NCI-H1436 treated with DMSO at 0.1 percent for 48 hours (cell line): ENCODE measurements at places on chromosomes 2 and 18.

DNA sequence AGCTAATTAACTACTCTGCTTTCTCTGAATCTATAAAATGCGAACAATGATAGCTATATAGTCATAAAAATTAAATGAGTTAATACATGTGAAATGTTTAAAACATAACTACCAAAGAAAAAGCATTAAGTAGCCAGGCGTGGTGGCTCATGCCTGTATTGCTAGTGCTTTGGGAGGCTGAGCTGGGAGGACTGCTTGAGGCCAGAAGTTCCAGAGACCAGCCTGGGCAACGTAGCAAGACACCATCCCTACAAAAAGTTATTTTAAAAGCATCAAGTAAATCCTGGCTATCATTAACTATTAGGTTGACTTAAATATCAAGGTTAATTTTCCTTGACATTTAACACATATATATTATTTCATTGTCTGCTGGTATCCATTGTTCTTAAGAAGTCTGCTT, 152.4 kb downstream of the NBAS start:
- no peak for DNase-seq

DNA sequence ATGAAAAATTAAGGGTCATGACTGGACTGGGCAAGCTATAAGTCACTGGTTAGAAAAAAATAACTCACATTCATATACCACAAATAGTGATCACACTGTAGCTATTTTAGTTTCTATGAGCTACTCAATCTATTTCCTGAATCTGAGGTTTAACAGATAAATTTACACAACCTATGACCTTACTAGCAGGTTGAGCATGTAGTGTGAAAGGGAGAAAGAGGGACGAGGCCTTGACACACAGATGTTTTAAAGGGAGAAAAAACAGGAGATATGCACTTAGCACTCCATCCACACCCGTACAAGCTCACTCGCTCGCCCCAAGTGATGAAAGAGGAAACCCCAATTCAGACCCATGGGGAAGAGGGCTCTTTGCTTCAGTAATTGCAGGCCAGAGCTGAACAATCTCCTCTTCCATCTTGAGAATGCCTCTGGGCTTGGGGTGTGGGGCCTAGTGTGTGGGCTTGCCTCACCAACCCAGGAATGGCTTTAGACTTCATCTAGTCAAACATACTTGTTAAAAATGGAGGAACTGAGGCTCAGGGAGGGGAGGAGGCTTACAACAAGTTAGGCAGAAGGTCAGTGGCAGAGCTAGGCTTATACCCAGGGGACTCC, 10.7 kb downstream of the CYRIA start:
- no peak for DNase-seq

- no peak for DNase-seq
Measured at GRCh38 chr2:126953483-126953882, 54.8 kb downstream of the TEX51 start.

- no peak for DNase-seq
Measured at GRCh38 chr2:9994462-9994861, 43.0 kb downstream of the GRHL1 start.

GRCh38 chr2:236545814-236546480, 23.7 kb upstream of the ACKR3 start:
- no peak for DNase-seq

GRCh38 chr2:144659731-144660275, 139.9 kb upstream of the ZEB2 start:
- DNase-seq = no peak

GRCh38 chr2:186603286-186603685, 13.4 kb downstream of the ITGAV start:
- DNase-seq = no peak

DNA sequence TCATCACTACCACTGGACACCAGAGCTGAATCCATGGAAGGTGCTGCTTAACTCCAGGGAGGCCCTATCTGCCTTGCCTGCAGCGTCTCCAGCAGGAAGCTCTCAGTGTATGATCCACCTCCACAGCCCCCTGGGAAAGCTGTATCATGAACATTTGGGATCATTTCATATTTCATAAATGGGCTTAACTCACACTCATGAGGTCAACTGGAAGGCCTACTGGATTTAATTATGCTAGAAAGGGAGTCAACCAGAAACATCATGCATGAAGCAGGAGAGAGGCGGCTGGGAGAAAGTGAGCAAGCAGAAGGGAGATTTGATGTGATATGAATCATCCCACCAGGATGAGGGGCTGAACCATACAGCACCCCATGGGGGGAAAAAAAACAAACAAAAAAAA, 537.7 kb downstream of the TNS1 start:
- DNase-seq = no peak

- no peak for DNase-seq
Measured at GRCh38 chr18:23864624-23865023, 149.9 kb upstream of the TTC39C start.

GRCh38 chr18:48558248-48558647, 19.4 kb downstream of the CTIF start:
- no peak for DNase-seq

- no peak for DNase-seq
Measured at GRCh38 chr18:67402543-67402942, 114.0 kb downstream of the DSEL start.

DNA sequence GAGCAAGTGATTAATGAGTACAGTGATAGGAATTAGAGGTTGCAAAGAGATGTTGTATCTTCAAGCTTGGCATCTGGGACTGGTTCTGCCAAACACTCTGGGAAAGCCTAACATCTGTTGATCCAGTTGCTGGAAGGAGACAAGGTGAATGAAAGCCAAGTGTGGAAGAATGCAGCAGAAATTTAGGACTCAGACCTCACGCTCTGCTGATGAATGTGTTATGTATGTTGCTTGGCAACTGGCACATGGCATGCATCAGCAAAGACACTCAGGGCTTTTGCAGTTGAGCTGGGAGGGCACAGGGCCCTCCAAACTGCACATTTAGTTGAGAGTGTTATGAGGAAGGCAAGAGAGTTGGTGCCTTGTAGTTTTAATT, 105.5 kb downstream of the COLEC12 start:
- DNase-seq = no peak

DNA sequence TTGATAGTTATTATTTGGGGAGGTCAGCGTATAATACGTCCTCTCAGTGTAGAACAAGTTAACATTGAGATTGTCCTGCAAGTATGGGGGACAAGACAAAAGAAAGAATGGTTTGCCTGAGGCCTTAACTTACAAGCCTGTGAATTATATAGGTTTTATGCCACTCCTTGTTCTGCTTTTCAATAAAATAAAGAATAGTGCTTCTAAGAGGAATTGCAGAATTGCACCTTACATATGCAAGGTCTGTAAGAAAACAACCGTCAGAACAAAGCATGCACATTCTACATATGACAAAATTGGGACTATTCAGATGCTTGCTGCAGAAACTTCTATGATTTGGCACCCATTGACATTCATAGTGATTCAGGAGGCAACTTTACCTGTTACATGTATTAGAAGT, 785.0 kb downstream of the NR4A2 start:
- no peak for DNase-seq

- no peak for DNase-seq
Measured at GRCh38 chr2:205734436-205735037, 52.2 kb downstream of the NRP2 start.

GRCh38 chr18:25604196-25604893, 252.4 kb upstream of the ZNF521 start:
- no peak for DNase-seq

GRCh38 chr2:119405151-119405550, 26.5 kb upstream of the TMEM37 start:
- DNase-seq = no peak

DNA sequence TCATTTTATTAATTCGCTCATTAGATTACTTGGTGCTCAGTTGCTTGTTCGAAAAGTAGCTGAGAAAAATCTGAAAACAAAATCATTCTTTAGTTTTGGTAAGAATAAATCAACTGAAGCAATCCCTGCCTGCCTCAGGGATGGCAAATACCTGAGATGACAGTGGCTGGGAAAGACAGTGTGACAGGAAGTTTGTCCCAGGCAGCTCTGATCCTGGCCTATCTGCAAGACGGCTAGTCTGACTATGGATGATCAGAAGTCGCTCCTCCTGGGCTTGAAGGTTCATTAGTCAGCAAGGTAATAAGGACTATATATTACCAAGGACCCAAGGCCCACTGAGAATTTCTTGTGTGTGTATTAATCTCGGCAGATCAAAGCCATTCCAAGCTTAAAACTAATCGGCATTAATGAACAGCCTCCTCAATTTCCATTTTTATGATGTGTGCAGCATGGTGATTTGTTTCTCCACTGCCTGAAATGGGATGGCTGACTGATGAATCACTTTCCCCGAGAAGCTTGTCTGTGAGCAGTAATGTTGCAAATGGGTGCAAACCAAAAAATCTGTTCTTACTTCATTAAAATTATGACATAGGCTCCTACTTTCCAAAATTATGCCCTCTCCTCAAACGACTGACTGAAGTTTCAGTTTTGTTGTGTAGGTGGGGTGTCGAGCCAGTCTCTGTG, 199.9 kb downstream of the ACTR3 start:
- DNase-seq = no peak

GRCh38 chr18:58054041-58054781, 10.2 kb downstream of the NEDD4L start:
- no peak for DNase-seq
